GM20000 (cell line): ENCODE measurements at places on chromosomes 2 and 18.

DNA sequence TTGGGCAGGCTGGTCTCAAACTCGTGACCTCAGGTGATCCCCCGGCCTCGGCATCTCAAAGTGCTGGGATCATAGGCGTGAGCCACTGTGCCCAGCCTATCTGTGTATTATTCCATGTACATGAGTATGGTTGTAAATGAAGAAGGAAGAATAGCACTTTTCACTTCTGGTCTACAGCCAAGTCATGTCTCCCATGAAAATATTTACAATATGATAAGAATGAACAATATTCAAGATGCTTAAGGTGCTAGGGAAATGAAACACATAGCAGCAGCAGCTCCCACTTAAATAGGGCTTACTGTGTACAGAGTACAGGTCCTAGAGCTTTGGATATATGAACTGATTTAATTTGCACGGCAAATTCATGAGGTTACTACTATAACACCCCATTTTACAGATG, 70.3 kb upstream of the COL5A2 start:
- DNase-seq = no peak

DNA sequence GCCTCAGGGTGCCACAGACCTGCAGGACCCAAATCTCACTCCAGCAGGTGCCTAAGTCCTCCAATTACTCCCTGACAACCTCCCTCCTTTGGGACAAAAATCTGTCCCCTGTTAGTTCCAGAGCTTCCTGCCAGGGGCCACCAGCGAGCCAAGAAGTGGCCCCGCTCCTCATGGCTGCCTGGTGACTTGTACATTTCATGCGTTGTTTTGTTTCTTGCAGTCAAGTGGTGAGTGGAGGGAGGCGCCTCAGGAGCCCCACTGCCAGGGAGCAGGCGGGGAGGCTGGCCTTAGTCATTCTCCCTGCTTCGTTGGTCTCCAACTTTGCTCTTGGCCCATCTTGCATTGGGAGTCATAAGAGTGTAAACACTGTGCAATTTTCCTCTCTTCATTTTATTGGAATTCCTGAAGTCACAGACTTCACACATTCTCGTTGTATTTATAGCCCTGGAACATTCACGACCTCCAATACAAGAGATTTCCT, 81.3 kb downstream of the KCNF1 start:
- DNase-seq = no peak

- no peak for DNase-seq
Measured at GRCh38 chr18:46715062-46715461, 41.8 kb downstream of the ST8SIA5 start.

GRCh38 chr2:103435010-103435409, 673.2 kb downstream of the TMEM182 start:
- DNase-seq = no peak

GRCh38 chr18:49625021-49625691, 63.3 kb downstream of the LIPG start:
- DNase-seq = no peak

DNA sequence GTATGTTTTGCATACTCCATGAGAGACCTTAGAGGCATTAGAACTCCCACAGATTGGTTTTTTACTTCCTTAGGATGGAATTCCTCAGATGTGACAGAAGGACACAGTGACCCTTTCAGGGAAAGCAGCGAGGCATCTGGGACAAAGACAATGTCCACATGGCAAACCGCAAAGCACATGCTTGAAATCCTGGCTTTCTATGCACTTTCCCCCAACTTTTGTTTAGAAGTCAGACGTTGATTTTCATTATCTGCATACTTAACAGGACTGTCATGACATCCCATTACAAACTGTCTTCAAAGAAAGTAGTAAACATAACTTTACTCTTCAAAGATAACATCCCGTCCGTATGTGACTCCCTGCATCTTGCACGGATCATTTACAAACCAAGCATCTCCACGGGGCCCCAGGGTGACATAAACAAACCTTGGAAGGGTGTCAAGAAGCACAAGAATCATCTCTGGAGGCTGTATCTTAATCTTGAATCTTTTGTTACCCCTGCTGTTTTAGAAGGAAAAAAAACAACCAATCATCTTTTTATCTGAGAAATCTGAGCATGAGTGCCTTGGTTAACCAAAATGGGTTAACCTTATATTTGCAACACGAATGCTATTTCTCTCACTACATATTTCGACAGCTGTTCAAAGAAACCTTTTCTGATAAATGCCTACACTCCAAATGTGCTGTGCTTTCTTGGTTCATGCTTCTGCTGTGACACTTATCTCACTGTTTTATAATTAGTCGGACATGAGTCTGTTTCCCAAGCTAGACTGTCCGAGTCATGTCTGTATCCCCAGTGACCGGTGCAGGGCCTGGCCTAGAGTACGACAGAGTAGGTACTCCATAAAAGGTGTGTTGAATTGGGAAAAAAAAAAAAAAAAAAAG, 90.8 kb downstream of the CCBE1 start:
- DNase-seq = no peak

- DNase-seq = peak; percentile 45
Measured at GRCh38 chr18:79275992-79276391, 119.7 kb upstream of the NFATC1 start.

DNA sequence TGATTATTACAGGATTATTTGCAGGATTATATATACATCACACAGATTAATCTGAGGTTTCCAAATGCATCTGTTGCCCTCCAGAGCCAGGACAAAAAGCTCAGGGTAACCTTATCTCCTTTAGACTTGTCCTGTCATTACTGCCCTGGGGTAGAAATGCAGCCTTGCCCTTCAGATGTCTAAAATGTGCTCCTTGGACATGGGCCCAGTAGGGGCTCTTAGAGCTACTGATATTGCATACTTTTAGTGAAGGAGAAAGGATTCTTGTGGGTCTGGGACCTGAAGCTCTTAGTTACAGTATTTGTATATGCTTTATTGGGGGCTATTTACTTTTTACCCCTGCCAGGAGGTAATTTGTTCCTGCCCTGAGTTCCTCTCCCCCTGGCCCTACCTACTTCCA, 56.1 kb downstream of the PRKRA start:
- no peak for DNase-seq

GRCh38 chr2:215904101-215904500, 109.2 kb downstream of the MREG start:
- DNase-seq = no peak

- DNase-seq = no peak
Measured at GRCh38 chr2:44974064-44974715, 32.7 kb downstream of the SIX3 start.

GRCh38 chr2:207847807-207848544, 78.3 kb upstream of the FZD5 start:
- DNase-seq = no peak

GRCh38 chr2:43507137-43507536, 88.7 kb downstream of the THADA start:
- no peak for DNase-seq

- no peak for DNase-seq
Measured at GRCh38 chr2:191038241-191038725, 24.3 kb upstream of the STAT1 start.

DNA sequence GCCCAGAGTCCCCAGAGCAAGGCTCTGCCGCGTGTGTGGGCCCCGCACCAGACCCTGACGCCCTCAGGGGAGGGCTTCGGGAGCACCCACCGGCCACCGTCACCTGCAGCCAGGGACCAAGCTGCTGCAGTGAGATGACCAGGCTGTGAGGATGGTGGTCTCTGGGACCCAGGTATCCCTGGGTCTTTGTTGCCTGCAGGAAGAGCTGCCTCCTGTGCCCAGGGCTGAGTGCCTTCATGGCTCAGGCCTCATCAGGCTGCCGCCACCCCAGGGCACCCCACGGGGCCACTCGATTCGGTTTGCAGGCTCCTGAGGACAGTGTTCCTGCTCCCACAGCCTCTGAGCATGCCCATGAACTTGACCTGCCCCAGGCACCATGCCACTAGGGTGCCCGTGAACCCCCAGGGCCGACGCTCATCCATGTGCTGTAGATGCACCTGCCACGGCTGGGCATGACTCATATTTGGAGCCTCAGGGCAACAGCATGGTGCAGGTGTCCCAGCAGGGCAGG, 109.8 kb downstream of the FAM210A start:
- DNase-seq = no peak

DNA sequence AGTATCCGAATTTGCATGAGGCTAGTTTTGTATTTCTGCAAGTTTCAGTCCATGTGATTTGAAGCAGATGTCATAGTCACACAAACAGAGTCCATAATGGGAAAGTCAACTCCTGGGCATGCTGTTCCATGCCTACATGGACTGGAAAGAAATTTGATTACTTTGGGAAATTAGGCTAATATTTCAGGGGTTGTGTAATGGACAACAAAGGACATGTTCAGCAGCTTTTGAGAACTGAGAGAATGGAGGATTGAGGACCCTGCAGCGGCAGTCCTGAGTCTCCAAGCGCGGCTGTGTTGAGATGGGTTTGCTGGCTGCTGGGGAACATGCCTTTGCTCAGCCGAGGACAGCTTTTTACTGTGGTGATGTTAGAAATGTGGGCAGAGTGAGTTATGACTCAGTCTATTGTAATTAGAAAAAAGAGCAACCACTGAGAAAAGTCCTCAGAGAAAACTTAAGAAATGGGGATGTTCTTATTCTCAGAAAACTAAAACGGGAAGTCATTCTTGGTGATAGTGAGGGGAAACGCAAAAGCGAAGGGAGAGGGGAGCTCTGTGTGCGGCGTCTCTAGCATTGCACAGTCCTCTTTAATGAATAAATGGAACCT, 149.2 kb downstream of the FAM210A start:
- peak; percentile 75 for DNase-seq

GRCh38 chr18:9974279-9974915, 60.6 kb downstream of the VAPA start:
- no peak for DNase-seq

- peak; percentile 77 for DNase-seq
Measured at GRCh38 chr2:24049485-24050021, at the start of gene FKBP1B. Gene FKBP1B (plus strand): TSS chr2:24049741. CDS start chr2:24049850, 109 bp downstream.

GRCh38 chr2:136060416-136060815, 57.5 kb downstream of the CXCR4 start:
- no peak for DNase-seq

GRCh38 chr2:75464348-75464946, 96.3 kb downstream of the EVA1A start:
- no peak for DNase-seq

GRCh38 chr2:21972586-21972985, 848.8 kb downstream of the TDRD15 start:
- no peak for DNase-seq

DNA sequence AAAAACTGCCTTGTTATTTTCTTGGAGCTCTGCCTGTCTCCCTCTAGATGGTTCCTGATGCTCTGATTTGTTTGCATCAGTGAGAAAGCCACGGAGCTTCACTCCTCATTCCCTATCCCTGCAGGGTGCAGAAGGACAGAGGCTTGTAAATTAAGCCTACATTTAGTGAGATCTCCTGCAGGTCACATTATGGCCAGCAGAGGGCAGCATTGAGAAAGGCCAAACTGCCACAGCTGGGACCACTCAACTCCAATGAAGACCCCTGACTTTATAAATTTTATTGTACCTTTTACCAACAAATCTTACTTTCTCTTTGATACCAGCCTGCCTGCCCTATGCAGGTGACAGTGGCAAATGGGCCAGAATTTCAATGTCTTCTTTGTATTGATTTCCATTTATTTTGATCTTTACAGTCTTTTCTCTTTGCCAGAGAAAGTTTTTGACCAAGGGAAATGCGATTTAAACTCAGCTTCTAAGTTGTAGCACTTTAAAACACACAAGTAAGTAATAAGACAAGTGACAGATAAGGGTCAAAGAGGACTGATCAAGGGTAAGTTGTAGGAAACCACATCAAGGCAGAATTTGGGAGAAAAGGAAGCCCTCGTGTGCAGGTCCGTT, 1029.1 kb upstream of the KLHL29 start:
- peak; percentile 43 for DNase-seq

GRCh38 chr2:14816069-14817060, 183.8 kb downstream of the LRATD1 start:
- no peak for DNase-seq

DNA sequence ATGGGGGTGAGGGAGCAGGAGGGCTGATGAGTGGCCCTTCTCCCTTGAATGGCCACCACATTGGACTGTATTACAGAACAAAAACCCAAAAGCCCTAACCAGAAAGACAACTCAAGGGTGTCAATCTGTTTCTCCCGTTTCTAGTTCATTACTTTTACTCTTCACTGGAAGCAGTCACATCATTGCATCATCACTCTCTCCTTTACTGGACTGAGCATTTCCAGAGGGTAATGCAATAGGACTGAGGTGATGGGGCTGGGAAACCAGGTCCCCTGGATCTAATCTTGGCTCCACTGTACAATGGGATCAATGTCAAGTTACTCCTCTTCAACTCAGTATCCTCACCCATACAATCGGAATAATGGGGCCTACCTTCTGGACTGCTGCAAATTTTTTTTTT, 56.1 kb downstream of the BCL2 start:
- no peak for DNase-seq

DNA sequence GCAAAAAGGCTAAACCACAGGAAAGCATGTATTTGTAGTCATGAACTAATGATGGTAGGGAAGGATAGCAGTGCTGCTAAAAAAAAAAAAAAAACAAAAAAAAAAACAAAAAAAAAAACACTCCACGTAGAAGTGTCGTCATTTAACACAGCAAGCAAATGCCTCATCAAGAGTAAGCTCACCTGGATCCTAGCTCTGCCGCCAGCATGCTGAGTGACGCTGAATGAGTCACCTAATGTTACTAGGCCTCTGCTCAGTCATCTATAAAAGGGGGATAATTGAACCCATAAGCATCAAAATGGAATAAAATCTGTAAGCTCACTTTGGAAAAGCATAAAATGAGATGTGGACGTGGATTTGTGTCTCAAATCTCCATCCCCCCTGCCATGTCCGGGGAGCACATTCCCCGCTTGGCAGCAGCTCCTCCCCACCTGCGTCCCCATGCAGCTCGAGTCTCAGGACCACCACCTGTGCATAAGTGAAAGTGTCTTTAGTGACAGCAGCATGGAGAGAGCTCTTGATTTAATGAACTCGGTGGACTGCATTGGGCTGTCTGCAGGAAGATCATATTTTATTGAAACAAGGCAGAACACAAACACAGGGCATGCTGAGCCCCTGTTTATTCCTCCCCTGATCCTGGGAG, 427.5 kb downstream of the LRATD1 start:
- no peak for DNase-seq

DNA sequence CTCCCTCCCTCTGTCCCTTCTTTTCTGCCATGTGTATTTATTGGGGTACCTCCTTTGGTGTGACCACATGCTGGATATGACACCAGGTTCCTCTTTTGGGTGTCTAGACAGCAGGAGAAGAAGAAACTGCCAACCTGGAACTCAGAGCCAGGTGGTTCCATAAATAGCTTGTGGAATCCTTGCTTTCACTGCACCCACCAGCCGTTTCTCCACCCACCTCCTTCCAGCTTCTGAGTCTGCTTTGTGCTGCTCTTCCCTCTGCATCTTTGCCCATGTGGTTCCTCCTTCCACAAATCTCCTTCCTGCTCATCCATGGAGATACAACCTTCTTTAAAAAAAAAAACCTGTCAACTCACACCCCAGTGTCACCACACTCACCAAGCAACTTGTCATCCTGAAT, 80.2 kb upstream of the SKOR2 start:
- DNase-seq = no peak

GRCh38 chr2:172427990-172428831, 825 bp downstream of the ITGA6 start:
- DNase-seq = no peak
